GM23338 (cell line): ENCODE measurements at places on chromosomes 1 and 21. TPM values are rescaled to one million over a fixed set of nuclear protein-coding genes. Genes with fewer than 3 reads are reported as not detected.

DNA sequence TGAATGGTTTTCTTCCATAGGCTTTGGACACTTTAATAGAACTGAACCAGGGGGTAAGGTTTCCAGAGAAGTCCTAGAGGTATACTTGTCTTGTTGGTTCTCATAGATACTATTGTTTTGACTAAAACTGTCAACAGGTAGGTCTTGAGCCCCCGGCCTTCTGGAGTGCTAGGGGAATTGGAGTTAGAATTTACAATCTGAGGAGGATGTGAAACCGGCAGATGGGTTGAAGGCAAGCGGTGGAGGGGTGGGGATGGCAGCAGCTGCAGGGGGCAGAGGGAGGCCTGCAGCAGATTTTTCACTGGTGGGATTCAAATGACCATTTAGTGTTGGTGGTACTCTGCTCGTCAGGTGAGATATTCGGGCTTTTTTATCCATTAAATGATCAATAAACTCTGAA lies 4.3 kb upstream of the CD1D start:
- H3K27me3 ChIP-seq, result peaks cover 58% of the 10 kb centered on the region
- no peaks in the 10 kb centered on the region for H3K36me3 ChIP-seq
- DNase-seq, result no peak
- H3K4me3 ChIP-seq, result no peak overlapping the region
- peaks cover 30% of the 10 kb centered on the region for H3K4me1 ChIP-seq

DNA sequence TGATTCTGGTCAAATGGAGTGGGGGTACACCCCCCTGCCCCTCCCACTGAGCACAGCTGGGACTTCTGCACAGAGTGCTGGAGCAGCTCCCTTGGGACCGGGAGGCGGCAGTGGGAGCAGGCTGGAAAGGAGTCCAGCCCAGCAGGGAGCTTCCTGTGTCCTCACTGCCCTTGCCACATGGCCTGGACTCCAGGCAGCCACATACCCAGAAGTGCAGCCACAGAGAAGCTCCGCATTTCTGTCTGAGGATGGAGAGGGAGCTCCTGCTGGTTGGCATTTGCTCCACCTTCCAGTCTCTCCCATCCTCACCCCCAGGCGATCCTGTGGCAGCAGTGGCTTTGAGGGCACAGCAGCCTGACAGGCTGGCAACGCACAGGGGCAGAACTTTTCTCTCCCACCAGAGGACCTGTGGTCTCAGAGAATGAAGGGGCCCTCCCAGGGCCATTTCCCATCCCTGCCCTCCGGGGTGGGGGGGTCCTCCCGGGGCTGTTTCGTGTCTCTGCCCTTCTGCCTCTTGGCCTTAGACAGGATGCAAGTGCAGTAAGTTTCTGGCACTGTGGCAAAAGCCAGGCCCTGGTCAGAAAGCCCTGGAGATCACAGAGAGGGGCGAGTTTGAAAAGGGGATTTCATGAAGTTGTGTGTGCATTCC lies 103.6 kb upstream of the COL6A1 start:
- H3K27ac ChIP-seq, result no peak overlapping the region
- DNase-seq, result no peak
- no peak overlapping the region for H3K4me3 ChIP-seq

DNA sequence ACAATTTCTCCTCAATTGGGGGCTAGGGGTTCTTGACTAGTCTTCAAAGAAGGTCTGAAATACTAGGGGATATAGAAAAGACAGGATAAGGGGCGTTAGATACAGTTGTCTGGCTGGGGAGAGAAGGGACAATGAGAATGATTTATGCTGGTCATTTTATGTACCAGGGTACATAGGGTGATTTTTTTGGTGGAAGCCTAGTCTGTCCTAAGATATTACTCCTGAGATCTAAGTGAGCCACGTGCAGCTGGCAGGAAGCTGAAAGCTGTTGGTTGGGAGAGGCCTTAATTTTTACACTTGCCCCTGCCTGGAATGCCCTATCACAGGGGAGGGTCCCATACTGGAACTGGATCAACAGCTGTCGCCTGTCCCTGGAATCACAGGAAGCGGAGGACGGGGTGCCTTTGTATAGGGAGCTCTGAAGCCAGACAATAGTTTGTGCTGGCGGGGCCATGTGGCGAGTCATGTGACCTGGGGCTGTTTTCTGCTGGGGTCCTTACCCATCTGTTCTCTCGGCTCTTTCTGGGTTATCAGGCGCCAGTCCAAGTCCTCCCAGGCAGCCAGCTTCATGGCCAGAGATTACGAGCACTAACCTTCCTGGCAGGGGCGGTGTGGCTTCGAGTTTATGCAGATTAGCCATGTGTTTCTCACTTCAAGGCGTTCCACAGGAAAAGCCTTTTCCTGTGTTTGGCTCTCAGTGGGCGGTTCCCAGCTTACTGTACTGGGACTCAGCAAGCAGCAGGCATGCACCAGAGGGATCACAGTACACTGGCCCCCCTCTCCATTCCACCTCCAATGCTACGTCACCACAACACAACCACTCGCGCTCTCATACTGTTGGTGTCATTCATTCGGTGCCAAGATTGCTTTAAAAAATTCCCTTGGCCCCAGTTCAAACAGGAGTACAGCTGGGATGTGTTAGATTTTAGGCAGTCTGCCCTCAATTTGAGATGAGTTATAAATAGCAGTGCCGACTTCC lies 27.5 kb downstream of the ARID1A start:
- peak overlapping the region; percentile 77 for H3K27ac ChIP-seq
- peak; percentile 90 for DNase-seq
- no peaks in the 10 kb centered on the region for H3K27me3 ChIP-seq
- no peaks in the 10 kb centered on the region for H3K36me3 ChIP-seq

DNA sequence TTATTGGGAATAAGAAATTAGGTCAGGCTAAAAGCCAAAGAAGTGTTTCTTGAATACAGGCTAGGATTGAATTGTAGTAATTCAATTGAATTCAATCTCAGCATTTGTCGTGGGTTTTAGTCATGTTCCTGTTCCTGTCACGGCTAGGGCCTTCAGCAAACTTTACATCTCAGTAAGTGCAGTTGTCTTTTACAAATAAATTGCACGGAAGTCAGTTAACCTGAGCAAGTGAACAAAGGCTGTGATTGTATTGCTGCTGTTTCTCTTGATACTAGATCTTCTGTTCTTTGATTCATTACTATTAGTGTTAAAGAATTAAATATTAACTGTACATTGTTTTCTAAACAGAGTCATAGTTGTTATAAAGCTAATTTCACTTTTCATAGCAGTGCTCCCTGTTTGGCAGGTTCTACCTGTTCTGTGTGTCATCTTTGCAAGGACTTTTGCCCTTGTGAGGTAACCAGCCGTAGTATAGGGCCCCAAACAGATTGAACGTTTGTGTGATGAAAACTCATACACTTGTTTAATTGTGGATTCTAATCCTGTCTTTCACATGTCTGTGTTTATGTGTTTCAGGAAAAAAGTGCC lies 164.4 kb downstream of the EDEM3 start:
- H3K4me3 ChIP-seq, result no peak overlapping the region
- H3K36me3 ChIP-seq, result no peaks in the 10 kb centered on the region
- H3K27ac ChIP-seq, result no peak overlapping the region
- H3K4me1 ChIP-seq, result no peaks in the 10 kb centered on the region
- DNase-seq, result no peak

GRCh38 chr21:22575165-22575584 lies 1577.0 kb downstream of the NCAM2 start:
- no peak overlapping the region for H3K4me3 ChIP-seq
- H3K4me1 ChIP-seq, result no peaks in the 10 kb centered on the region
- no peaks in the 10 kb centered on the region for H3K36me3 ChIP-seq
- peak; percentile 72 for DNase-seq
- no peaks in the 10 kb centered on the region for H3K27me3 ChIP-seq
- H3K27ac ChIP-seq, result no peak overlapping the region

DNA sequence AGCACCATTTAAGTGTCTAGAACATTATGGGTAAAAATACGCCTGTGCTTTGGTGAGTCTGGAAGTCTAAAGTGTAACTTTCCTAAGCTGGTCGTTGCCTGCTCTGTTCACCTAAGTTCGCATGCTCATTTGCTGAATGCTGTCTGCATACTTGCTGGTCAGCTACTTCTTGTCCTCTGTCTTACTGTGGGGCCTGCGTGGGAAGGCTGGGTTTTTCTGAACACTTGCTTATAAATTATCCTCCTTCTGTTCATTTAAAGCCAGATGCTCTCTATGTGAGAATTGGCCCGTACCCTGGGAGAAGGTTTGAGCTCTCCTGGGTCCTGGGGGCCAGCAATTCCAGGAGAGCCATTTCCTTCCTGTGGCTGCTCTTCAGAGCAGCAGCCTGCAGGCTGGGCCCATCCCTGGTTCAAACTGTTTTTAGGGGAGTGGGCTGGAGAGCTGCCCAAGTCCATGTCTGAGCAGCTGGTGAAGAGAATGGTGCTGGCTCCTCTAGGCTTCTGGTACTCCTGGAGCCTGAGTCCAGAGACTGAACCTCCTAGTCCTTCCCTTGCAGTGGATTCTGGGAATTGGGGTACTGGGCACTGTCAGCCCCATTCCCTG lies 75.7 kb downstream of the GALNT2 start:
- H3K4me3 ChIP-seq, result no peak overlapping the region
- H3K36me3 ChIP-seq, result no peaks in the 10 kb centered on the region
- no peak for DNase-seq
- H3K4me1 ChIP-seq, result peaks cover 27% of the 10 kb centered on the region

DNA sequence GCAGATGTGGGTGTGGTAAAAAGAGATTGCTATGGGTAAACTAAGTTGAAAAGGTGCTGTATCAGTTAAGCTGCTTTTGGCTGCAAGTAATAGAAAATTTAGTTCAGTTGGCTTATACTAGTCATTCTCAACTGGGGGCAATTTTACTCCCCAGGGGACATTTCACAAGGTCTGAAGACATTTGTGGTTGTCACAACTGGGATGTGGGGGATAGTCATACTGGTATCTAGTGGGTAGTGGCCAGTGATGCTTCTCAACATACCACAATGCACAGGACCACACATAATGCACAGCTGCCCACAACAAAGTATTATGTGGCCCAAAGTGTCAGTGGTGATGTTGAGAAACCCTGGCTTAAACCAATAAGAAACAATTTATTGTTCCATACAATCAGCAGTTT lies 31.4 kb downstream of the SERTAD4 start:
- no peaks in the 10 kb centered on the region for H3K36me3 ChIP-seq
- H3K27ac ChIP-seq, result no peak overlapping the region
- no peak for DNase-seq
- no peak overlapping the region for H3K4me3 ChIP-seq
- H3K4me1 ChIP-seq, result peaks cover 30% of the 10 kb centered on the region
- H3K27me3 ChIP-seq, result no peaks in the 10 kb centered on the region

DNA sequence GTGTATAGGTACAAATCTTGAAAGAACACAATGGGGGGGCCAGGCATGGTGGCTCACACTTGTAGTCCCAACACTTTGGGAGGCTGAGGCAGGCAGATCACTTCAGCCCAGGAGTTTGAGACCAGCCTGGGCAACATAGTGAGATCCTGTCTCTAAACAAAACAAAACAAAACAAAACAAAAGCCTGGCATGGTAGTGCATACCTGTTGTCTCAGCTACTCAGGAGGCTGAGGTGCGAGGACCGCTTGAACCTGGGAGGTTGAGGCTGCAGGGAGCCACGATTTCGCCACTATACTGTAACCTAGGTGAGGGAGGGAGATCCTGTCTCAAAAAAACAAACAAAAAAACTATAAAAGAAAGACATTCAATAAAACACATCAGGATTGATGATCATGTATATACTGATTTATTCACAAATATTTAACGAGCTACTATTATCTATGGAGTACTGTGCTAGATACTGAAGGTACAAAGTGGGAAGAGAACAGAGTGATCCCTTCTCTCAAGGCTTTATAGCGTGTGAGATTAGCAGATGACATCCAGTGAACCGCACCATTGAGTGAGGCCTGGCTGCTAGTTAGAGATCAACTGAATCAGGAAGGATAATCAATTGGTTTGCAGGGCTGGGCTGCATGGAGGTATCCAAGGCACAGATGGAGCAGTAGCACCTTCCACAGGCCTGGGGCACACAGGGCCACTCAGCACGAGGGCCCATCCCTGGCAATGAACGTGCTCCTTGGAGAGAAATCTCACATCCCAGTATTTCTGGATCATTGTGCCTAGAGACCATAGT lies 26.4 kb downstream of the ELF3 start:
- no peaks in the 10 kb centered on the region for H3K4me1 ChIP-seq
- no peak for DNase-seq
- no peak overlapping the region for H3K27ac ChIP-seq

- H3K27ac ChIP-seq, result no peak overlapping the region
- DNase-seq, result peak; percentile 50
- H3K36me3 ChIP-seq, result no peaks in the 10 kb centered on the region
- H3K4me1 ChIP-seq, result no peaks in the 10 kb centered on the region
- no peak overlapping the region for H3K4me3 ChIP-seq
- no peaks in the 10 kb centered on the region for H3K27me3 ChIP-seq
These were observed 122.3 kb upstream of the BACE2 start for GRCh38 chr21:41045534-41046268.

DNA sequence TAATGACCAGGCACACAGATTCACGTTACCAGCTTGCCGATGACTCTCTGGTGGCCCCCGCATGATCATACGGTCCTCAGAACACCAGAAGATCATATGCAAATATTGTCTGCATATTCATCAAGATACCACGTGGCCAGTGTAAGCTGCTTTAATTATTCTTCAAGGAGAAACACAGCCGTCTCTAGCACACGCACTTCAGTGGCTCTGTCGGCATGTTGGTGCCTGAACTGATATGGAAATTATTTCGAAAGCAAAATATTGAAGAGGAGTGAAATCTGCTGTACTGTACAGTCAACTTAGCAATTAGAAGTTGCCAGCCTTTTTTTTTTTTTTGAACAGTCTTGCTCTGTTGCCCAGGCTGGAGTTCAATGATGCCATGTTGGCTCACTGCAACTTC lies 5.9 kb upstream of the KIF26B start:
- H3K4me3 ChIP-seq, result no peak overlapping the region
- no peaks in the 10 kb centered on the region for H3K4me1 ChIP-seq
- no peak for DNase-seq
- H3K27me3 ChIP-seq, result peaks cover 21% of the 10 kb centered on the region
- H3K36me3 ChIP-seq, result no peaks in the 10 kb centered on the region

The BOLA1 gene
- total RNA-seq, result 13.4 and 18.4 TPM in 2 replicates

The TPR gene
- total RNA-seq, result 75.8 and 108 TPM in 2 replicates

The TINAGL1 gene
- total RNA-seq, result 15.8 and 20.4 TPM in 2 replicates
